ENCODE measurements at places on chromosomes 1 and 21.

GRCh38 chr1:87888446-87888845 lies 559.8 kb downstream of the LMO4 start:
- DNase-seq, result no peak

- DNase-seq, result no peak
Observed at GRCh38 chr1:94672001-94672400, 130.4 kb upstream of the F3 start.

GRCh38 chr1:78049396-78049795 lies 3.6 kb downstream of the GIPC2 start:
- DNase-seq, result no peak

- DNase-seq, result peak; percentile 48
Observed at GRCh38 chr1:180168786-180169639, 14.3 kb downstream of the QSOX1 start.

DNA sequence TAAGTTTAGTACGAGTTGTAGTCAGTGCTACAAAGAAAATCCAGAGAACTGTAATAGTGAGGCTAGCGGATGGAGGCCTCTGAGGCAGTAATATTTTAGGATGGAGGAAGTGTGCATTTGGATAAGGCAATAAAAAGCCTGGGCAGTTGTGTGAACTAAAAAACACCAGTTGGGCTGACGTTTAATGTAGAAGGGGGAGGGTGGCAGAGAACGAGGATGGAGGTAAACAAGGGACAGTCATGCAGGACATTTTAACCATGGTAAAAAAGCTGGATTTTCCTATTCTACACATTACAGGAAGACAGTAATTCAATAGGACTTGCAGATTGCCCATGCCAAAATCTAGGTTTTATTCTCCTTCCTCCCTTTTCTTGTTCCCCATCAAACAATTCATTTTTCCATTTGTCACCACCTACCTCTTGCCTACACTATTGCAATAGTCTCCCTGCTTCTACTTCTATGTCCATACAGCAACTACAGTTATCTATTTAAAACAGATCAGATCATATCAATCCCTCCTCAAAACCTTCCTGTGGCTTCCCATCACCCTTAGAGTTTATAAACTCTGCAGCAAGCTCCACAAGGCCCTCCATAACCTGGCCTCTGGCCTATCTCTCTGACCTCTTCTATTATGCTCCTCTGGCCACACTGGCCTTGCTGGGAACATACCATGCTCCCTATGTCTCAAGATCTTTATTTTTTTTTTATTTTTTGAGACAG lies 27.7 kb downstream of the ERO1B start:
- no peak for DNase-seq

GRCh38 chr1:10630661-10631120 lies 155.9 kb downstream of the PEX14 start:
- DNase-seq, result no peak

GRCh38 chr1:57546549-57547330 lies 122.9 kb upstream of the DAB1 start:
- no peak for DNase-seq

DNA sequence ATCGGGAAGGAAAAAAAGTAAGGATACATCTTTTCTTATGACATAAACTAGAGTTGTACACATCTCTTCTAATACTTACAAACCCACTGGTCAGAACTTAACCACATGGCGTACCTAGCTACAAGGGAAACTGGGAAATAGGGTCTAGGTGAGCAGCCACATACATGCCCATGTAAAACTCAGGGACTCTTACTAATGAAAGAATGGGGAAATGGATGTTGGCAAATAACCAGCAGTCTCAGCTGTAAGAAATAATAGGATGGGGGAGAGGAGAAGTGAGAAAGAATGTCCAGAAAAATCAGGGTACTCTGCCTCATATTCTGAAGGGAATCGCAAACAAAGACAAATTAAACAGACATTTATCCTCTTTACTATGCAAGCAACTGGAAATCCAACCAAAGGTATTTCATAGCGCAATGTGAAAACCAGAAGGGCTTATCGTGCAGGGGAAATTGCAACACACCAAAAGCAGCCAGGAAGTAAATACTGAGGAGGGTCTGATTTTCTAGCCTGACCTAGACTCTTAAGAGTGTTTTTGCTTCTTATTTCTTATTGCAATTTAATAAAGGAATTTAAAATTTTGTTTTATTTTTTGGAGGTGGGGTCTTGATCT lies 17.5 kb downstream of the GTF2B start:
- DNase-seq, result no peak

GRCh38 chr1:204417074-204417997 lies 5.7 kb upstream of the PPP1R15B start:
- DNase-seq, result peak; percentile 95

DNA sequence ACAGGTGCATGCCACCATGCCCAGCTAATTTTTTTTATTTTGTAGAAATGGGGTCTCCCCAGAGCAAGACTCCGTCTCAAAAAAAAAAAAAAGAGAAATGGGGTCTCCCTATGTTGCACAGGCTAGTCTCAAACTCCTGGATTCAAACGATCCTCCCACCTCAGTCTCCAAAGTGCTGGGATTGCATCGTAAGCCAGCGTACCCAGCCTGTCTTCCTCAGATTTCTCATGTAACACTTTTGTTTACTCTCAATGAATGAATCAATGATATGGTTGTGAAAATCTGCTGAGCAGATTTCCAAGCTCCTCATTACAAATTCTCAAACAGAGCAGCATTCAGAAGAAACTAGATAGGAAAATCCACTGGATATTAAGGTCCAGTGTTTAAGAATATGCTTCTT lies 6.6 kb downstream of the CMPK1 start:
- peak; percentile 44 for DNase-seq

DNA sequence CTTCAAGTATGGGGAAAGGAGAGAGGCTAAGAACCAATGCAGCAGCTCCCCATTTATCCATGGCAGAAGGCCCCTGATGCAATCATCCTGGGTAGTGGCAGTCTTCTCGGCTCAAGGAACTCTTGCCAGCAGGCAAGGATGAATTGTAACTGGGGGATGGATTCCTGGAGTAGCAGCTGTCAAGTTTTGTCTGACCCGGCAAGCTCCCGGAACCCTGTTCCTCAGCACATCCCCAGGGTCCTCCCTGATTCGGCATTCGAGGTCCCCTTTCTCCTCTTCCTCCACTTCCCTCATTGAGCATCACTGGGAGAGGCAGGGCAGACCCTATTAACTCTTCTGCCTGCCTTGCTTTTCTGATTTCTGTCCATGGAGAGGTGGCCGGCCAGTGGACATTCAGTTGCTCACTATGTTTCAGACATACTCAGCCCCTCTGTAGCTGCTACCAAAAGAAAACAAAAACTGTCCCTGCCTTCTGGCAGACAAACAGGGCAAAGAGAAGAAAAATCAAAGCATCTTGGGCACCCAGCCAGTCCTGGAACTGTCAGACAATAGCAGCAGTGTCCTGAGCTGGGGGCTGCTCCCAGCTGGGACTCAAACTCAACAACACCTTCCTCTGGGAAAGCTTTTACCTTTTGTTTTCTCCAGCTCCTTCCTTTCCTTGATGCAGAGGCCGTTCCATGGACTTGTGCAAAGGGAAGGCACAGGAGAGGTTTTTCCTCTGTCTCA lies 5.6 kb upstream of the PTCH2 start:
- no peak for DNase-seq

- DNase-seq, result no peak
Observed at GRCh38 chr1:163379801-163380200, 58.0 kb downstream of the NUF2 start.

DNA sequence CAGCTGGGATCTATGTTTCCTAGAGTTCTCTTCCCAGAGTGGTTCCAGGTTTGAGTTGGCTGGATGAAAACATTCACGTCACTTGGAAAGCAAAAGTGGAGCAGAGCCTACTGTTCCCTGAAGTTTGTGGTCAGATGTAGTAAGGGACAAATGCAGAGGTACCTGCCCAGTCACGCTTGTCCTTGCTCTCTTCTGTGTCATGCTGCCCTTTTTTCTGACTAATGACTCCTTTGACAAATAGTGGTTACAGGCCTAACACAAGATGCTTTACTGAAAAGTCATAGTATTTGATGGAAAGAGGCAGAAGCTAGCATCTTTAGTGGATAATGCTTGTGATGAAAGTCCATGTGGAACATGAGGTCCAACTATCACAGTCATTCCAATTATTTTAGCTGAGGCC lies 881.4 kb upstream of the B3GALT2 start:
- peak; percentile 2 for DNase-seq

DNA sequence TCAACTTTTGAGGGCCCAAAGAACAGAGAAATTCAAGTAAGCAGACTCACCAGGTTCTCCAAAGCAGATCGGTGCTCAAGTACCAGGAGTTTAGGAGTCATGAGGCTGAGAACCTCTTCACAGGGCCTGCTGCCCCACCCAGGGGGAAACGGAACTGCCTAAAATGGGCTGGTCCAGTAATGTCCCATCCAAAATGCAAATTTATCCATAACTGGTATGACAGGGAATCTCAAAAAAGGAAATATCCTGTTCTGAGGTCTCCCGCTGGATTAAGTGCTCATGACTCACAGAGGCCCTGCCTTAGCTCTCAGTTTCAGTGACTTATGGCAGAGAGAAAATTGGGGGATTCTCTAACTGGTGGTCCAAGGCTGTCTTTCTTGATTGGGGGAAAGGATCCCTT lies 9.3 kb downstream of the SPRR2G start:
- no peak for DNase-seq

- DNase-seq, result peak; percentile 48
Observed at GRCh38 chr21:27225151-27225550, 258.3 kb upstream of the ADAMTS5 start.

DNA sequence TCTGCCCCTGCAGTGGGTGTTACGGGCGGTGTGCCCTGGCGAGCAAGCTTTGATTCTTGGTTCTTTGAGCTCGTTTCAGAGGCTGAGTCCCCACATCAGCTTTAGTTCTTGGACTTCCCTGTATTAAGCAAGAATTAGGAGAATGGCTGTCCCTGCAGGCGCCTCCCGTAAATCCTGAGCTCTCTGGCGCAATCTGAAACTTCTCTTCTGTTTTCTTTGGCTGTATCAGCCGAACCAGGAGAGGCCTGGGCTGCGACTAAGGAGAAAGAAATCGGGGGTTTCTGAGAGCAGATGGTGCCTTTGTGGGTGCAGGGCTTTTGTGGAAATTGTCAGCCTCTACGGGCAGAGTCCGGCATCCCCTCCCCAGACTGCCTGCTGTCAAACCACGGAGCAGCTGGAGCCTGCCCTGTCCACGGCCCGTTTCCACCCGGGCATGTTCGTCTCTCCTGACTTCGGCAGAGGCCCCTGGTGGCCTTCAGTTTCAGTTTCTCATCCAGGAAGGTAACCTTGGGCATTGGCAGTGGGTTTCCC lies 17.9 kb downstream of the CSTB start:
- DNase-seq, result peak; percentile 41

DNA sequence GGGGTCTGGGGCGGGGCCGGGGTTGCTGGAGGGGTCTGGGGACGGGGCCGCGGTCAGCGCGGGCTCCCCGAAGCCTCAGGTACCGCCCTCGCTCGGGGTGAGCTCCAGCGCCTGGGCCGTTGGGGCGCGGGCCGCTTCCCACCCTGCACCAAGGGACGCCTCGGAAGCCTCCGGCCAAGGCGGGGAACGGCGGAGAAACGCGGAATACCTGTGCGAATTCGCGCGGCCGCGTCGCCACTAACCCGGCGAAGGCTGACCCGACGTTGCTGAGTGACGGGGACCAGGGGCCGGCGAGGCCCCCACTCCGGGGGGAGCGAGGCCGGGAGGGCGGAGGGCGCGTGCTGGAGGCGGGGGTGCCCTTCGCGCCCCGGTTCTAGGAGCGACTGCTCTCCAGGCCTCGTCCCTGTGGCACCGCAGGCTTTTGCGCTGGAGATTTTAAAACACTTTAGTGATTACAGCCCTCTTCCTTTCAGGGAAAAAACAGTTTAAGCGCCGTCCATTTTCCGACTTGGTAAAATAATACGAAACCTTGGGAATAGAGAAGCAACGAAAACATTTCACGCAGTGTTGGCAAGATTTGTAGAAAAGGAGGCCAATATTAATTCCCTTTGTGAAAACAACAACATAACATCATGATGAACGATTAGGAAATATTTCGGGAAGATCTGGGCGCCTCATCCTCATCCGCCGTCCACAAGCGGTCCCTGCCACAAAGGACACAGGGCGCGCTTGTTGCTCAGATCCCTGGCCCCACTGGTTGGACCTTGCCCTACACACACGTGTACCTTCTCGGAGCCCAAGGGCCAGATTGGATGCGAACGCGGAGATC lies 971 bp upstream of the GNG4 start:
- no peak for DNase-seq

DNA sequence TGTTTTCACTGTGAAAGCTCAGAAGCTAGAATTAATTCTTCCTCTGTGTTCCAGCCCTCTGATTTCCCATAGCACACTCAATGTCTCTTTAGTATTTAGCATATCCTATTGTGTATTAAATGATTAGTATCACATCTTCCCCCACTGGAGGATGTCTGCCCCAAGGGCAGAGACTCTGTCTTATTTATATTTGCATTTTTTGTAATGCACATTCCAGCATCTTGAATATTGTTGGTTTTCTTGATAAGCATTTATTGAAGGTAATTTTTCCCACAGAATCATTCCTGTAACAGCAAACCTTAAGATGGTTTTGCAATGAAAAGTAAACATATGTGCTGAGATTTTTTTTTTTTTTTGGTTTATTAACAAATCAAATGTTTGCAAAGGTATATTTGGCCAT lies 34.1 kb downstream of the CENPF start:
- no peak for DNase-seq

GRCh38 chr1:224212618-224213061 lies 29.6 kb downstream of the DEGS1 start:
- no peak for DNase-seq

- DNase-seq, result no peak
Observed at GRCh38 chr1:14912839-14913481, 240.6 kb upstream of the TMEM51 start.

GRCh38 chr1:78280626-78281025 lies 210.1 kb upstream of the PTGFR start:
- DNase-seq, result no peak

DNA sequence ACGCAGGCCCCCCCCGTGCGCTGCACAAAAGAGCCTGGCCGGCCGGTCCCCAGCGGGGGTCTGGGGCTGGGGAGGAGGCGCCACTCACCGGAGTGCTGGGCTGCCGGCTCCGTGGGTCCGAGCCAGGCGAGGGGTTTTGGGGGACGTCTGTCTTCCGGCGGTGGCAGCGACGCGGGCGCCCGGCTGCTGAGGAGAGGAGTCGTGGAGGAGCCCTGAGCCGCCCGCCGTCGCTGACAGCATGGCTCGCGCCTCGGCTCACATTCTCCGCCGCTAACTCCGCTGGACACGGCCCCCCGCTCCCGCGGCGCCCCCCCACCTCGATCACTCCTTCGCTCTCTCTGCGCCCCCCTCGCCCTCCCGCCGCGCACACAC lies 649 bp downstream of the AHDC1 start:
- no peak for DNase-seq

- DNase-seq, result no peak
Observed at GRCh38 chr1:212504171-212504803, 71.6 kb downstream of the NENF start.
